Bronchial smooth muscle cell (primary cell): ENCODE measurements at places on chromosomes 7 and 10. TPM values are rescaled to one million over a fixed set of nuclear protein-coding genes. Genes with fewer than 3 reads are reported as not detected.

The SAP25 gene
- 0.16 TPM in 1 of 2 replicates, not detected in the other for total RNA-seq

The TET1 gene
- total RNA-seq = 1.9 and 3.0 TPM in 2 replicates

The ADIRF gene
- total RNA-seq = 197 and 447 TPM in 2 replicates

The C10orf71 gene
- total RNA-seq = not detected in 2 replicates

The CCL24 gene
- total RNA-seq = not detected in 2 replicates

The C7orf57 gene
- total RNA-seq = not detected in 2 replicates

The EPO gene
- not detected in 2 replicates for total RNA-seq

The PHYHIPL gene
- total RNA-seq = under 0.01 TPM in 1 of 2 replicates, not detected in the other

The PIK3CG gene
- total RNA-seq = not detected in 2 replicates

The CHST3 gene
- total RNA-seq = 13.4 and 16.9 TPM in 2 replicates

The GPR26 gene
- not detected in 2 replicates for total RNA-seq

The CYP2C8 gene
- total RNA-seq = under 0.01 TPM in 1 of 2 replicates, not detected in the other

The TRIM73 gene
- total RNA-seq = 0.94 and 1.1 TPM in 2 replicates

The ITGA8 gene
- total RNA-seq = under 0.01 and 3.0 TPM in 2 replicates

The SFXN2 gene
- total RNA-seq = 2.2 and 4.3 TPM in 2 replicates

The DLX6 gene
- not detected in 2 replicates for total RNA-seq

The SLC16A12 gene
- total RNA-seq = under 0.01 and 0.16 TPM in 2 replicates

The GAD2 gene
- not detected in 2 replicates for total RNA-seq

The CHAT gene
- total RNA-seq = not detected in 2 replicates

The SLC26A4 gene
- 0.47 and 0.52 TPM in 2 replicates for total RNA-seq

The GPC2 gene
- total RNA-seq = 0.95 and 1.5 TPM in 2 replicates

The TMEM184A gene
- under 0.01 and 0.09 TPM in 2 replicates for total RNA-seq

The CLEC5A gene
- not detected in 2 replicates for total RNA-seq

The PSD gene
- total RNA-seq = 8.4 and 14.3 TPM in 2 replicates

The WASHC2C gene
- 61.3 and 67.8 TPM in 2 replicates for total RNA-seq

The TRIL gene
- under 0.01 and 2.1 TPM in 2 replicates for total RNA-seq

The AKR1C4 gene
- total RNA-seq = not detected in 2 replicates

The UPK3B gene
- total RNA-seq = 0.32 TPM in 1 of 2 replicates, not detected in the other

The TMEM26 gene
- total RNA-seq = 1.3 and 2.5 TPM in 2 replicates

The FXYD4 gene
- not detected in 2 replicates for total RNA-seq

The LRRC18 gene
- total RNA-seq = not detected in 2 replicates

The SVOPL gene
- not detected in 2 replicates for total RNA-seq

The EBLN1 gene
- total RNA-seq = not detected in 2 replicates

The SPDYE9 gene
- not detected in 2 replicates for total RNA-seq

The GHRHR gene
- not detected in 2 replicates for total RNA-seq

The HACD1 gene
- total RNA-seq = 5.8 and 20.6 TPM in 2 replicates

The TMEM213 gene
- not detected in 2 replicates for total RNA-seq

The CCDC172 gene
- not detected in 2 replicates for total RNA-seq

The GRID1 gene
- total RNA-seq = not detected in 2 replicates

The SP8 gene
- total RNA-seq = not detected in 2 replicates

The UPF2 gene
- 12.3 and 14.2 TPM in 2 replicates for total RNA-seq

The CRPPA gene
- 0.60 and 0.95 TPM in 2 replicates for total RNA-seq

The CUBN gene
- 1.9 and 2.2 TPM in 2 replicates for total RNA-seq

The CYP3A7 gene
- 0.34 and 1.1 TPM in 2 replicates for total RNA-seq

The DKK1 gene
- 11.0 and 18.4 TPM in 2 replicates for total RNA-seq

The CAPZA2 gene
- 78.4 and 92.7 TPM in 2 replicates for total RNA-seq

The COL26A1 gene
- total RNA-seq = not detected in 2 replicates

The AMPH gene
- 1.6 and 3.0 TPM in 2 replicates for total RNA-seq

The MYL7 gene
- total RNA-seq = 0.47 TPM in 1 of 2 replicates, not detected in the other

The MYO1G gene
- total RNA-seq = under 0.01 TPM in 2 replicates

The RARRES2 gene
- total RNA-seq = 2.4 and 11.5 TPM in 2 replicates

The TLX1 gene
- total RNA-seq = not detected in 2 replicates

The SPDYE5 gene
- total RNA-seq = not detected in 2 replicates

The SPDYE8 gene
- not detected in 2 replicates for total RNA-seq

The CPXM2 gene
- total RNA-seq = 9.3 and 41.5 TPM in 2 replicates

The GPR37 gene
- total RNA-seq = 1.8 and 4.7 TPM in 2 replicates
